ENCODE measurements at places on chromosomes 2 and 18.

DNA sequence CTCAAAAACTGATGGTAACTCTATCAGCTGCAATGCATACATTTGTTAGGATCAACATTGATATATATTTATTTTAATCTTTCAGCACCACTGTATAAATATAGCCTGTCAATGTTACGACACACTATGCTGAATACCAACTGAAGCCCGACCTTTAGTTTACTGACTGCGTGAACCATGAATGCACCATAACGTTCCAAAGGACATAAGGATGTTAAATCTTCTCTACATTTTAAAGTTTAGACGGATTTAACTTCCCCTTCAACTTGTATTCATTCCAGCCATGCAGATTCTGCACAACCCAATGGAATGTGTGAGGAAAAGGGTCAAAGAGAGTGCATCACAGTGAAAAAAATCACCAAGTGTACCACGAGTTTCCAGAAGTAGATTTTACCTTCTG lies 489.5 kb downstream of the IRS1 start:
- DNase-seq: no peak

- no peak for DNase-seq
Observed at GRCh38 chr2:179715871-179716270, 145.5 kb downstream of the ZNF385B start.

GRCh38 chr2:67991456-67991855 lies 71.3 kb downstream of the C1D start:
- no peak for DNase-seq

- DNase-seq: no peak
Observed at GRCh38 chr2:27992787-27993401, 102.4 kb downstream of the BABAM2 start.

GRCh38 chr2:168456521-168457189 lies 583 bp downstream of the CERS6 start:
- DNase-seq: peak; percentile 12

- no peak for DNase-seq
Observed at GRCh38 chr2:114642166-114642770, 199.8 kb downstream of the DPP10 start.

- no peak for DNase-seq
Observed at GRCh38 chr2:53969968-53970723, 647 bp downstream of the PSME4 start.

DNA sequence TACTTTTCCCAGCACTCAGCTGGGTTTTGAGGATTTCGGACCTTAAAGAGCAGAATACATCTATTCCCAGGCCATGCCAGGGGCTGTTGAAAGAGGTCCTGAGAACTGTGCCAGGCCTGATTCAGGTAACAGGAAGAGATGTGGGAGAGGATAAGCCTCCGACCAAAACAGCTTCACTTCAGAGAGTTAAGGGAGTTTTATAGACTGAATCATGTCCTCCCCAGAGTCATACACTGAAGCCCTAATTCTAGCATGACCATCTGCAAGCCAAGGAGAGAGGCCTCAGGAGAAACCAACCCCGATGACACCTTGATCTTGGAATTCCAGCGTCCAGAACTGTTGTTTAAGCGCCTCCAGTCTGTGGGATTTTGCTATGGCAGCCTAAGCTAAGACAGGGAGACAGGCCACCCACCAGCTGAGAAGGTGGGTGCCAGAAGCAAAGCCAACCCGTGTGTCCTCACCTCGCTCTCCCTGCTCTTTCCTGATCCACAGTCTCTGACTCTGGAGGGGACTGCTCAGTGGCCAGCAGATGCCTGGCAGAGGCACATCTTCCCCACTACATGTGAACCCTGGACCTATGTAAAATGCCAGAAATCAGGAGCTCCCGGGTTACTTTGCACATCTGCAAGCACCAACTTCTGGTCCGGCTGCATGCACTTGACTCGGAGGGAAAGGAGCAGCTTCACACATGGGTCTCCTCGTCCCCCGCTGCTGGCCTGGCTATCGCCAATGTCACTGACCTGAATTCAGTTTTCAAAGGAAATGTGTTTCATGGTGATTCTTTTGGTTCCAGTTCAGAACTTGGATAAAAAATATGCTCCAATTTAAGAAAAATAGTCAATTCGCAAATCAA lies 116.8 kb upstream of the EPC2 start:
- no peak for DNase-seq

Measured in stimulated activated CD8-positive, alpha-beta memory T cell treated with anti-CD3 and anti-CD28 coated beads, Interleukin-15, amount 100 ng/mL, for 24 hours (primary cell).